Camera-type eye (tissue), 1 donor: ENCODE measurements at places on chromosomes 6 and 20. TPM values are rescaled to one million over a fixed set of nuclear protein-coding genes. Genes with fewer than 3 reads are reported as not detected.

Gene LAMA5
- 88.6 TPM for total RNA-seq

Gene TGM3
- 0.66 TPM for total RNA-seq

Gene HSPA1L
- 4.8 TPM for total RNA-seq

Gene TGIF2
- 34.1 TPM for total RNA-seq

Gene IP6K3
- 3.7 TPM for total RNA-seq

Gene LCA5
- total RNA-seq, result 34.3 TPM

Gene HLA-DOA
- 0.71 TPM for total RNA-seq

Gene C20orf202
- total RNA-seq, result 0.77 TPM

Gene SYNJ2
- 9.3 TPM for total RNA-seq

Gene SLC2A10
- 24.9 TPM for total RNA-seq

Gene CEBPB
- total RNA-seq, result 9.1 TPM

Gene ARHGAP40
- total RNA-seq, result 0.16 TPM

Gene AIF1
- 10.5 TPM for total RNA-seq

Gene MAFB
- total RNA-seq, result 13.4 TPM

Gene ANKRD66
- total RNA-seq, result not detected

Gene ZC2HC1B
- total RNA-seq, result not detected

Gene HDGFL1
- not detected for total RNA-seq
